ENCODE measurements at places on chromosomes 13 and 19.

GRCh38 chr13:40502236-40502635 is 164.2 kb downstream of the FOXO1 start:
- DNase-seq = no peak

GRCh38 chr19:55088021-55088451 is 12.4 kb downstream of the EPS8L1 start:
- no peak for DNase-seq

- DNase-seq = no peak
These were observed 171.4 kb downstream of the FOXO1 start for GRCh38 chr13:40494946-40495620.

DNA sequence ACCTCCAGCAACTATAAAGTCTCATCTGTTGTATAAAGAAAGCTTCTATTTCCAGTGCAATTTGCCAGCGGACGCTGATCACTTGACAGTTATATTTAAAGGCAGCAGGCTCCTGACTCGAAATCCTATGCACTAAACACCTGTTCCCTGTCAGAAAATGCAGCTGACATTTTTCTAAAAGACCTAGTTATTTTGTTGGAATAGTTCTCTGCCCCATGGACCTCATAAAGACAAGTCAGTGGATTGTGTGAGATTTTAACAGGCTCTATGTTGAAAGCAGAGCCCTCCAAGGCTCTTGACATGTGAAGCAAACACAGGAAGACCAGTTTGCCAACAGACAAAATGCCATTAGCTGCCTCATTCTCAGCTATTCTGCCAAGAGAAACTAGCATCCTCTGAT is 304.7 kb upstream of the KLF12 start:
- DNase-seq = no peak

- no peak for DNase-seq
These were observed 14.2 kb downstream of the FBXO46 start for GRCh38 chr19:45716359-45717130.

DNA sequence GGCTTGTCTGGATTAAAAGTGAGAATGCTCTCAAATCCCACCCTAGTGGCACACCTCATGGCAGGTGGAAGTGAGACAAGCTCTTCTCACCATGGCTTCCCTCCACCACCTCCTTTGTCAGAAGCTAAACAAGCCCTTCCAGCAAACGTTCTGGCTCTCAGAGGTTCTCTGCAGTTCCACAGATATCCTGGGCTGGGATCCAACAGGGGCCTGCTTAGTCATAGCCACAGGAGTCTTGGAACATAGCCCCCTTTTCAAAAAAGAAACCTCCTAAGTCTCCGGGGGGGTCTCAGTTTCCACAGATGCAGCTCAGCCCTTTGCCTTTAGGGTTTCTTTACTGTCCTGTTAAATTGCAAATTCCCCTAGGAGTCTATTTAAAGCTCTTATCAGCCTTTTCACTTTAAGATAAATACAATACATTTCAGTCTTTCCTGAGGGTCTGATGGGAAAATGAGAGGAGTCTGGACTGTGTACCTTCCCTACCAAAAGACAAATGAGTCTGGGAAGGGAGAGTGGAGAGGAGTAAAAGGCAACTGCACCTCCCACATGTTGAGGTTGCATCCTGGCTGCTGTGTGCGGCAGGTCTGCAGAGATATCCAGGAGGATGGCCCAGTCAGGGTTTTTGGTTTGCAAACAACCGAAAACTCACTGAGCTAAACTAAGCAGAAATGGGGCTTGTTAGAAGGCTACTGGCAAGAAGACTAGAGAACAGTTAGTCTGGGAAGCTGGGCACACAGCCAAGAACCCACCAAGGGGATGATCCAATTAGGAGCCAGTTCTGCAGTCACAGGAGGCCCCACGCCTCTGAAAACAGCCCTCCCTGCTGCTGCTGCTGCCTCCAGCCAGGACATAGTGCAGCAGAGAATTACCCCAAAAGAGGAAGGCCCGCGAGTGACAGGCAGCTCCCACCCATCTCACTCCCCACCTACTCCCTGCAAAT is 41.4 kb upstream of the SERP2 start:
- no peak for DNase-seq

DNA sequence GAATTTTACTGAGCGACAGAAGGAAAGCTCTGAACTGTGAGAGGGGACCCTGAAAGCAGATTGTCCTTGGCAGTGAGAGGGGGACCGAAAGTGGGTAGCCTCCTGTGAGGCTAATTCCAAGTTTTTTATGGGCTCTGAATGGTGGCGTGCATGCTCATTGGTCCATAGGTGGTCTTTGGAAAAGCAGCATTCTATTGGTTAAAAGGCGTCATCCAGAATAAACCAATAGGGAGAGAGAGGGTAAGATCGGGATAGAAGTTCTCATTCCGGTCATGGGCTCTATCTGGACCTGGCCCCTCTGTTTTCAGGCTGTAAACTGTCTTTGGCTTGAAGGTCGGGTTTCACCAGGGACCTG is 539.8 kb upstream of the PCDH9 start:
- no peak for DNase-seq

DNA sequence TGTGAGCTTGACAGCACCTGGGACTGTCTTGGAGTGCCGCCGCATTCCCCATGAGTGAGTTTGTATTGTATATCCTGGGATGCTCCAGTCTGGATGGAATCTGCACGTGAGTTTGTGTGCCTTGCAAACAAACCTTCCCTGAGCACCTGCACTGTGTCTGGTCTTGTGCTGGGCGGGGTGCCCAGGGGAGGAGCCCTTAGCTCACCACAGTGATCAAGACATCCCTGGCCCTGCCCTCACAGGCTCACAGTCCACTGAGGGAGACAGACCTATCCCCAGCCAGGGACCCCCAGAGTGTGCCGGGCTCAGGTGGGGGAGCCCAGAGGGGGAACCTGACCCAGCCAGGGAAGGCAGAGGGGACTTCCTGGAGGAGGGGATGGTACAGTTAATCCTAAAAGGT is 1.7 kb upstream of the BCAM start:
- DNase-seq = no peak

GRCh38 chr13:103952183-103952582 is 886.0 kb upstream of the SLC10A2 start:
- no peak for DNase-seq

GRCh38 chr19:9885077-9885552 is 50.0 kb downstream of the PIN1 start:
- DNase-seq = no peak

GRCh38 chr19:8610041-8610935 is at the start of gene ADAMTS10:
ADAMTS10 (minus strand) TSS chr19:8610715; CDS start chr19:8605710, 5,005 bp downstream.
- DNase-seq = no peak

- DNase-seq = no peak
These were observed 12.3 kb upstream of the MISP start for GRCh38 chr19:738509-739128.

GRCh38 chr13:21747456-21747855 is 76.6 kb downstream of the FGF9 start:
- no peak for DNase-seq

DNA sequence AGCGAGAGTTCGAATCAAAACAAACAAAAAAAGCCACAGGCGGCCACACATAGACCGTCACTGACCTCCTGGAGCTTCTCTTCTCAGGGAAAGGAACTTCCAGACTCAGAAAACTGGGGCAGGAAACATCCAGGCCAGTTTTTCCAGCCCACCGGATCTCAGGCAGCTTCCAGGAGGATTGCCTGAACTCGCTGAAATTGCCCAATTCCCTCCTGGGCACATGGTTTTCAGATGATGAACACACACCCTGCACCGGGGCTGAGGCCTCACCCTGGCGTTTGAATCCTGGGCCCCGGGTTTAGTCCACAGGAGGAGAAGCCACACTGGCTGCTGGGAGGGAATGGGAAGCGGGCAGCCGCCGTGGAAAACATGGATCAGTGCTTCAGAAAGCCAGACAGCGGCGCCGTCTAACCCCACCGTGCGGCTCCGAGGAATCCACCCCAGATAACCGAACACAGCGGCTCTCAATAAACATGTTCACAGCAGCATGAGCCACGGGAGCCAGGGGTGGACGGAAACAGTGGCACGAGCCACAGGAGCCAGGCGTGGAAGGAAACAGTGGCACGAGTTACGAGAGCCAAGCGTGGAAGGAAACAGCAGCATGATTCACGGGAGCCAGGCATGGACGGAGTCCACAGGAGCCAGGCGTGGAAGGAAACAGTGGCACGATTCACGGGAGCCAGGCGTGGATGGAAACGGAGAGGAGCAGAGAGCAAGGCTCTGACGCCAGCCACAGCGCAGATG is 18.2 kb upstream of the PTBP1 start:
- no peak for DNase-seq

- DNase-seq = no peak
These were observed 552.5 kb downstream of the TBC1D4 start for GRCh38 chr13:74929436-74929835.

GRCh38 chr13:97407540-97407939 is 26.4 kb upstream of the RAP2A start:
- no peak for DNase-seq

DNA sequence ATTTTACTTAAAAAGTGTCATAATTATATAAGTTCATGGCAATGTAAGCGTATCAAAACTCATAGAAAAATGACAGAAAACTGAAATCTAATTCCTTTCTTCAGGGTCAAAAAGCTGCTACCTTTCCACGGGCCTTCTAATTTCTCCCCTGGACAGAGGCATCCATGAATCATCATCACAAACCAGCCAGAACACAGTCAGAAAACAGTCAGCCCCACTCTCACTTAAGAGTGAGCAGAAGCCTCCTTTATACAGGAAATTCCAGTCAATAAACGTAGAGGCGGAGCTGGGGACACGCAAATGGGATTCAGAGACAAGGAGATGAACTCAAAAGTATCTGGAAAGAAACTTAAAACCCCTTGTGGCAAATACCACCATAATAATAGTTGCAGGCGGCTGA is 54.2 kb upstream of the ABCC4 start:
- DNase-seq = no peak

DNA sequence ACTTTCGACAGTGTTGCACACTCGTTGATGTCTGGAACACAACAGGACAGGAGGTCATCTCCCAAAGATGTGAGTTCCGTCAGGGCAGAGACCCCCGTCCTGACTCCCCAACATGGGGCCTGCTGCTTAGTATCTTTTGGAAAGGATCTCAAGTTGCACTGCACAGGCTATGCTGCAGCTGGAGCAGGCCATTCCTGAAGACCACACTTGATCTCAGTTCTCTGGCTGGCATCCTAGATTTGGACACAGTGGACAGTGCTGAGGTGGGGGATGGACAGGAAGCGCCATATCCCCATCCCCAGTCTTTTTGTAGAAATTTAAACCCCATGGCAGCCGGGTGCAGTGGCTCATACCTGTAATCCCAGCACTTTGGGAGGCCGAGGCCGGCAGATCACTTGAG is 5.9 kb downstream of the ADGRE2 start:
- no peak for DNase-seq

- no peak for DNase-seq
These were observed 103.9 kb upstream of the CACNA1A start for GRCh38 chr19:13610039-13610691.

DNA sequence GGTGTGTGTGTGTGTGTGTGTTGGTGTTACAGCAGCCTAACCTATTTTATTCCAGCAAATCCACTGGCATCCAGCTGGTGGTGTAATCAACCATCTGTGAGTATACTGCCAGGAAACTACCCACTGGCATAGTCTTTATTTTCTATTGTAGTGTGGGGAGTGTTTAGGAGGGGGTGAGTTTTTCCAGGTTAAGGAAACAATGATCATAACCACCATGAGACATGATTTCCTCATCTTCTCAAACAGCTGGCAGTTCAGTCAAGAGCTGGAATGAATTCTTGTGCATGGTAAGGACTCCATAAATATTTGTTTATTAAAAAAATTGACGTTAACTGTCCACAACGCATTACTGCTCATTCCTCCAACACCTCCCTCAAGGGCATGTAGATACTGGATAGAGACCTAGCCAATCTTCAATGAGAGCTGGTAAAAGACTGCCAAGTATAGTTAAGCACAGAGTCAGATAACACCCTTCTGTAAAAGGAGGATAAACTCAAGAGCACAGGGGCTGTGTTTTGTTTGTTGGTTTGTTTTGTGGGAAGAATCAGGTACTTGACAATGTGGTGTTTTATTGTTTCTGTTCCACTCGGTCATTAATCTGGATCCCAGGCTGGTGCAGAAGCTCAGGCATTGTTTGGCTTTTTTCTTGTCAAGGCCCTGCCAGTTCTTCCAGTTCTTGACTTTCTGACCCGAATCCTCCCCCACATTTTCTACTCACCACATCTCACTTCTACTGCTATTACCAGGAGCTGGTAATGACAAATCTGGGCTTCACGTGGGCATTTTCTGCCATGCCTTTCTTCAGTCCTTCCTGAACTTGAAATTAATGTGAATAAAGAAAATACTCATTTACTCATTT is 31.6 kb upstream of the SLC46A3 start:
- no peak for DNase-seq

DNA sequence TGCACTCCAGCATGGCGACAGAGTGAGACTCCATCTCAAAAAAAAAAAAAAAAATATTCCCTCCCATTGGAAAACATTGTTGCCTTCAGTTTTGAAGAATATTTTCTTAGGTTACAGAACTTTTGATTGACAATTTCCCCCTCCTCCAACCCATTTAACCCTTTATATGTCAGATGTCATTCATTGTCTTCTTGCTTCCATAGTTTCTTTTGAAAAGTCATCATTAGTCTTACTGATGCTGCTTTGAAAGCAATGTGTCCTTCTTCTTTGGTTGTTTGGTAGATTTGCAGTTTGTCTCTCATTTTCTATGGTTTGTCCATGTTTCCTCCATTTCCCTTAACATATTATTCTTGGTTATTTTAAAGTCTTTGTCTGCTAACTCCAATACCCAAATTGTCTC is 25.4 kb downstream of the ZNF558 start:
- no peak for DNase-seq

DNA sequence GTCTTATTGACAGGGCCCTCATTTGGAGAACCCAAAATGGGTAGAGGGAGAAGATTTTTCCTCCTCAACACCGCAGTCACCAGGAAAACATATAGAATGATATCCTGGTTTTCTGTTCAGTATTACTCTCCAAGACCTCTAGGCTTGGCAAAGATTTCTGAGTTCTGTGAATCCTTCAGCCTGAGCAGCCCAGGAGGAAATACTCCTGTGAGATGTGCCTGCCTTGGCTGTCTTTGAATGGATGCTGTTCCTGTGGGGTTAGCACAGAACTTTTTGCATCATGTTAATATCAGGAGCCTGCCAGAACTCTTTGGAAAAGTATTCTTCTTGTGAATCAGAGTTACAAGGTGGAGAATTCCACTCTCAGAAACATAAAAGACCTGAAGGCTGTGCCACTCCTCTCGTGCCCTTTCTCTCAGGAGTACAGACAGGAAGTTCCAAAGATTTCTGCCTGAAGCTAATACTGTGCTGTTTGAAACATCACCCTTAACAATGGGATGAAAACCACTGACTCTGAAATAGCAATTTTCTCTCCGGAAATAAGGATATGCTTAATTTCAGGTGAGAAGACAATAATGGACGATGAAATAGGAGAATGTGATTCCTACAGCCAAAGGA is 520.1 kb upstream of the NBEA start:
- no peak for DNase-seq

DNA sequence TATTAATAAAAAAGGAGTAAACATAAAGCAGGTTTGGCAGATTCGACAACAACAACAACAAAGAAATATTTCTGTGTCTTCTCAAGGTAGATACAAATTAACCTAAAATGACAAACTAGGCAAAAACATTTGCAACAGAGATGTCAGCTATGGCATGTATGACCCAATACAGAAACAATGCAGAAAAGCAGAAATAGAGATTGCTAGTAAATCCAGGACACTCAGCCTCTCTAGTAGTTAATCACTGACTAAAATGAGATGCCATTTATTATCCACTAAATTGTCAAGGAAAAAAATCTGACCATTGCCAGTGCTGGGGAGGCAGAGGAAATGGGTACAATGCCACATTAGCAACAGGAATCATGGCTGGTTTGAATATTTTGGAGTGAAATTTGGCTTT is 250.5 kb downstream of the TEX29 start:
- DNase-seq = no peak

All from activated CD4-positive, alpha-beta T cell treated with anti-CD3 and anti-CD28 coated beads, Interleukin-10, Interleukin-2, amounts not matched to agents 100 ng/mL and 50 ng/mL, durations not matched to agents 16 hours and 8 hours (primary cell).